ENCODE measurements at places on chromosomes 5 and 9. TPM values are rescaled to one million over a fixed set of nuclear protein-coding genes. Genes with fewer than 3 reads are reported as not detected.
A peak's percentile ranks its signal among the peaks of the same experiment; 100 is the strongest.

MARCHF11 gene
- not detected for total RNA-seq

GRCh38 chr5:21802869-21803490 is 1050.2 kb downstream of the CDH12 start:
- peak; percentile 53 for DNase-seq

GRCh38 chr5:17241635-17242034 is 24.2 kb downstream of the BASP1 start:
- no peak for DNase-seq

- DNase-seq, result peak; percentile 24
Measured at GRCh38 chr5:54610197-54610944, 92.8 kb downstream of the SNX18 start.

DNA sequence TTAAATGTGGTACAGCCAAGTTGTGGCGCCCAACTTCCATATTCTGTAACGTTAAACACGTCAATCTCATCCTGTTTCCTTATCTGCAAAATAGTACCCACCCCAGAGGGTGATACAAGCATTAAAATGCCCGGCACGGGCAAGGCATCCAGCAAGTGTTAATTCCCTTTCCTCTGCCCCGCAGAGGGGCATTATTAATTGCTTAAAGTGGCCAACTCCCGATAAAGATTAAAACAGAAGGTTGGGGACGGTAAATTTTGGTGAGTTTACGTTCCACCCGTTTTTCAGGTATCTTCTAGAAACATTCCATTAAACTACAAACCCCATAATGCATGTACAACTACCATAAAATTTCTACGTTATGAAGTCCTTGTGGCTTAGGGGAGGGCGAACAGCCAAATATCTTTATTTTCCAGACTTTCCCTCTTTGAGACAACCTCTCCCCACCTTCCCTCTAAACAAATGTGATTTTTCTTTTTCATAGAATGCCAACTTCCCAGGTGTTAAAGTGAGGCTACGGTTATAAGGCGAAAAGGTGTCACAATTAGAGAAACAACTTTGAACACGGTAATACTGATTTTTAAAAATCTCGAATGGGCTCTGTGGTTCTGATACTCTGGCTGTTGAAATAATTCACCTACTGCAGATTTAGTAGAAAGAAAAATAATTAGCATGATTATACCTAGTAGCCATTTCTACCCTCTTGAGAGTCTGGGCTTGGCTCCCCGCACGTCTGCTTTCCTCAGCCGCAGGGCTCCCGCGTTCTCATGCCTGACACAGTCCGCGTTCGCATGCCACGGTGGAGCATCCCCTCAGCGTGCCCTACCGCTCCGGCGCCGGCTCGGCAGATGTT is 1.2 kb upstream of the GPBP1 start:
- DNase-seq, result no peak

DNA sequence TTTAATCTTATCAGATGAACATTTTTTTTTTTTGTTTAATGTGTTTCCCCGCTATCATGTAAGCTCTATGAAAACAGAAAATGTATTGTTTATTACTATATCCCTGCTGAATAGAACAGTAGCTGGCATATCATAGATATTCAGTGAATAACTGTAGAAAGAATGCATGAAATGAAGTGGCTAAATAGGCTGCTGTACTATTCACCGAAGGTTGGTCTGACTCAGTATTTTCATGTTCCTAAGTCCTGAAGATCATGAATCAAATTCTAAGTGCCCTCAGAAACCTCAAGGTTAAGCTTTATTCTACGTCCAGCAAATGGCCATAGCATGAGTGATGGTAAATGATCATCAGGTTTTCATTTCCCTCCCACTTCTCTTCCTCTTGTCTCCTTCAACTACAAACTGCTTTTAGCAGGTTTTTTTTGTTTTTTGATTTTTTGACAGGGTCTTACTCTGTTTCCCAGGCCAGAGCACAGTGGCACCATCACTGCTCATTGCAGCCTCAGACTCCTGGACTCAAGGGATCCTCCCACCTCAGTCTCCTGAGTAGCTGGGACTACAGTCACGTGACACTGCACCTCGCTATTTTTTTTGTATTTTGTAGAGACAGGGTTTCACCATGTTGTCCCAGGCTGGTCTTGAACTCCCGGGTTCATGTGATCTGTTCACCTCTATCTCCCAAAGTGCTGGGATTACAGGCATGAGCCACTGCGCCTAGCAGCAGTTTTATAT is 19.1 kb upstream of the ZFAND5 start:
- DNase-seq, result no peak

C9 gene
- total RNA-seq, result not detected

GRCh38 chr5:135058331-135058732 is 24.3 kb upstream of the PITX1 start:
- no peak for DNase-seq

AGPAT2 gene
- 32.3 TPM for total RNA-seq

CACFD1 gene
- total RNA-seq, result 2.5 TPM

DNA sequence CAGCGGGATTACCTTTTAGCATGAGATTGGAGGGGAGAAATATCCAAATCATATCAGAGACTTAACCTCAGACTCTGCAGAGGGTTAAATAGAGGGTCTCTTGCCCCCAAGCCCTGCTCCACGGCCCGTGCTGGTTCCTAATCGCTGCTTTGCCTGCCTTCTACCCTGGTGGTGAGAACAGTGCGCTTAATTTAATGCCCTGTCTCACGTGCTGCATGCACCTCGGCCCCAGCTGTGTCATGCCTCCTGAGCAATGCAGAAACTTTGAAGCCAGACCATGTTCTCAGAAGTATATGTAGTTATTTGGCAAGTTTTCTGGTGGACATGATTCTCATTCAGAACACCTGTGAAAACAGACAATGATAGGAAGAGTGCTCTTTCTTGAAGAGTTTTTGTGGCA is 1.4 kb downstream of the OTULIN start:
- peak; percentile 40 for DNase-seq

PCDHGA10 gene
- total RNA-seq, result 1.9 TPM

DNA sequence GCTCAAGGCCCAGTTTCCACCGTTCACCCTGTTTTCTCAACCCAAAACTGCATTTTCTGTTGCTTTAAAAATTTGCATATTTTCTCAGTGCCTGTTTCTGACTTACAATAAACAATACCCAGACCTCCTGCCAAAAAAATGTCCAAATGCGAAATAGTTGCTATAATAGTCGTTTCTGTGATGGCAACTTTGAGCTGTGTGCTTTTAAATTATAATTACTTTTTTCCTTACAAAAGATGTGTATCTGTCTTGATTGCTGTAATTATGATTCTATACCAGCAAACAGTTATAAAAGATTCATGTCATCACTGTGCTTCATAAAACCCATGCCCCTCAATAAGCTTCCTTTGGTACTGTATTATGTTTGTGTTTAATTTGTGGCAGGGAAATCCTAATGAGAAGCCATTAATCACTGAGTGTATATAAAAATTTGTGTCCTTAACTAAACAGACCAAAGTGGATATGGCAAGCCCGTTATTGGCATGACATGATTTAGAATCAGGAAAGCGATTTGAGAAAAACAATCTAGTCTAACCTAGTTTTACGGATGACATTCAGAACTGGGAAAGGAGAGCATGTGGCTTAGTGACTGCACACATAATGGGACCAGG is 5.4 kb upstream of the SLC1A3 start:
- DNase-seq, result no peak

GRCh38 chr5:173456751-173457171 is 128.5 kb upstream of the STC2 start:
- peak; percentile 77 for DNase-seq

SLC45A2 gene
- not detected for total RNA-seq

DNA sequence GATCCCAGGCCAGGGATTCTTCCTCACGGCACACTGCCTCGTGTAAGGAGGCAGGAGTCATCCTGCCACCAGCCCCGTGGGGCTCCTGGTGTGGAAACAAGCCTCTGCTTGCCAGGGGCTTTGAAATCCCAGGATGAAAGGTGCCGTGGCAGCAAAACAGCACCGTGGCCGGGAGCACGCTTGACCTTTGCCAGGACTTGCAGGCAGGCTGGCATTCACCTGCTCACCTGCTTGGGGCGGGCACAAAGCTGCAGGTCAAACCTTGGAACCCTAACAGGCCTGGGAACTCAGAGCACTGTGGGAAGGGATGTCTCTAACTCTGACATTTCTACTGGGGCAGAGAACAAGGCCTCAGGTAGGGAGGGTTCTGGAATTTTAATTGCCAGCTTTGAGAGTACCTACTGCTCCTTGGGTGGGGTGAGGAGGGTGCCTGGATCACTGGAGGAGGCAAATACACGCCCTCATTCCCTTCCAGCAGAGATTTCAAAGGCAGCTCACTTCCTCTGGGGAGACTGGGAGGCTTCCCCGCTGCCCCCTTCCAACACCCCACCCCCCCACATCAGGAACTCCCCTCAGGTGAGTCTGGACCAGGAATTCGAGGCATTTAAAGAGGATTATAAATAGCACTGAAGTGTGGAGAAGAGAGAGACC is 45.6 kb upstream of the STXBP1 start:
- no peak for DNase-seq

TNFSF15 gene
- 0.80 TPM for total RNA-seq

BHMT gene
- not detected for total RNA-seq

ZNF782 gene
- 1.5 TPM for total RNA-seq

DNA sequence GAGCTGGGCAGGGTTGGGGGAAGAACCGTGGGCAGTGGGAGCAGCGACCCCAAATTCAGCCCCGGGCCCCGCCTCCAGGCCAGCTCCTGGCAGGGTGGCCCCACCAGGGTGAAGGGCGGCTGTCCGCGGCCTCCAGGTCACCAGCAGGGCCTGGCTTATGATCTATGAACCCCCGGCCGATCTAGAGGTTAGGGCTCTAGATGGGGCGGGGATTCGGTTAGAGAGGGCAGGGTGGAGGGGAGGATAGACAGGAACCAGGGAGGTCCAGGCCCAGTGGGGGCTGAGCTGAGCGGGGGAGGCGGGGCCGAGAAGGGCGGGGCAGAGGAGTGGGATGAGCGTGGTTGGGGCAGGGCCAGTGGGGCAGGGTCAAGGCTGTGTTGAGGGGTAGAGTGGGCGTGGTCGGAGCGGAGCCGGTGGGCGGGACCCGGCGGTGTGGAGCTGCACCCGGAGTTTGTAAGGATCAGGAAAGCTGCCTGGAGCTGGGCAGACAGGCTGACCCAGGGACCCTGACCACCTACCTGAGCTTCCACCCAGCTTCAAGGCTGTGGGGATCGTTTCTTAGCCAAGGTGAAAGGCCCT is 29.3 kb upstream of the OBP2B start:
- DNase-seq, result no peak

CARTPT gene
- not detected for total RNA-seq

SLC26A2 gene
- 7.1 TPM for total RNA-seq

DNA sequence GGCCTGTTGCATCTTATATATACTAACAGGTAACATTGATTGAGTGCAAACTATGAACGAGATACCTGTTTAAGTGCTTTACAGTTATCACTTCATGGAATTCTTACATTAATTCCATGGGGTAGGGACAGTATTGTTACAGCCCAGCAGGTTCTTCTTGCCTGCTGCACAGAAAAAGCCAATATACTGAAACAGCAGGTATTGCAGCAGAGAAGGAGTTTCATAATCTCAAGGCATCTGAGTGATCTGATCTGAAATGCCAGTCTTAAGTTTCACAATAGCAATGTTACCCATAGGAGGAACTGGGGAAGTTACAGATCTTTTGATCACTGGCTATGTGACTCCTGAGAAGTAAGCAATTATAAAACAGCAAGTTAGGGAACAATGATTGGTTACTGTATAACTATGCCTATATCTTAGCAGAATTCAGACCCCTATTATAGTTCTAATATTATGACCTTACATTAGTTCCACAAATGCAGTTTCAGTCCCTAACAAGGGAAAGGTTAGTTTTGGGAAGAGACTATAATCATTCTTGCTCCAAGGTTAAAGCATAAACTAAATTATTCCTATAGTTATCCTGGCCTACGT is 126.5 kb upstream of the BNC2 start:
- no peak for DNase-seq

DNA sequence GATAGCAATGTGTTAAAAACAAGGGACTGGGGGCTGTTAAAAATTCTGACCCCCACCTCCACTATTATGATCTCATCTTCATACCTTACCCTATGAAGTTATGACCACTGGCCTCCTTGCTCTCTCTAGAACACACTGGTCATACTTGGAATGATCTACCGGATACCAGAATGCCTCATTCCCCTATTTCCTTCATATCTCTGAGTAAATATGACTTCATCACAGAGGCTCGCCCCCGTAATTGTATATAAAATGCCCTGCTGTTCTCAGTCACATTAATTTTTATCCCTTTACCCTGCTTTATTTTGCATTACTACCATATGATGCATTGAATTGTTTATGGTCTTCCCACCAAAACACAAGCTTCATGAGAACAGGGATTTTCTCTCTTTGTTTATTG is 29.2 kb downstream of the IZUMO3 start:
- DNase-seq, result no peak

ZDHHC11B gene
- 0.19 TPM for total RNA-seq

DNA sequence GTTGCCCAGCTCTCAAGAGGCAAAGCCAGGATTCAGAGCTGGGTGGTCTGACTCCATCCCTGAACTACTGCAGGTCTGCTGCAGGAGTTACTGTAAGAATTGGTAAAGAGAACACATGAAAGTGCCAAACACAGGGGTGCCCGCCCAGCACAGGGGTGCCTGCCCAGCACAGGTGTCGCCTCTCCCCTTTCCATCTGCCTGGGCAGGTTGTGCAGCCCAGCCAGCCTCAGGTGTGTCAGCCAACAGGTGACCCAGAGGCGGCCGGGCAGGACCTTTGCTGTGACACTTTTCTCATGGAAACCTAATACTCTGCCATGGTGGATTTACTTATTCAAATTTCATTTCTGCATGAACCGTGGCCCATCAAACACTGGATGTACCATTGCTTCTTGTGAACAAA is 289.7 kb upstream of the IRX4 start:
- DNase-seq, result no peak

- DNase-seq, result no peak
Measured at GRCh38 chr5:169827769-169828168, 152.5 kb downstream of the INSYN2B start.

SOHLH1 gene
- total RNA-seq, result not detected

BAG1 gene
- 58.8 TPM for total RNA-seq

- DNase-seq, result no peak
Measured at GRCh38 chr5:172786736-172787462, 15.9 kb upstream of the DUSP1 start.

ZBED3 gene
- total RNA-seq, result 0.90 TPM

DNA sequence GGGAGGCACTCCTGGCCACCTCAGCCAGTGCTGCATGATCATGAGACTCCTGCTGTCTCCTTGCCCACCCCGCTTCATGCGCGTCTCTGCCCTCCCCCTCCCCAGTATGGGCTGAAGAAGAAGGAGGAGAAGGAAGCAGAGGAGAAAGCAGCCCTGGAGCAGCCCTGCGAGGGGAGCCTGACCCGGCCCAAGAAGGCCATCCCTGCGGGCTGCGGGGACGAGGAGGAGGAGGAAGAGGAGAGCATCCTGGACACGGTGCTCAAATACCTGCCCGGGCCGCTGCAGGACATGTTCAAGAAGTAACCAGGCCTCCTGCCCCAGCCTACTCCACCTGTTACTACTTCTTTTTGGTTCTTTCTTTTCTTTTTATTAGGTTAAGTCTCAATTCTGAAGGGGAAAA is 8.4 kb downstream of the CPLX2 start:
- DNase-seq, result no peak

DNA sequence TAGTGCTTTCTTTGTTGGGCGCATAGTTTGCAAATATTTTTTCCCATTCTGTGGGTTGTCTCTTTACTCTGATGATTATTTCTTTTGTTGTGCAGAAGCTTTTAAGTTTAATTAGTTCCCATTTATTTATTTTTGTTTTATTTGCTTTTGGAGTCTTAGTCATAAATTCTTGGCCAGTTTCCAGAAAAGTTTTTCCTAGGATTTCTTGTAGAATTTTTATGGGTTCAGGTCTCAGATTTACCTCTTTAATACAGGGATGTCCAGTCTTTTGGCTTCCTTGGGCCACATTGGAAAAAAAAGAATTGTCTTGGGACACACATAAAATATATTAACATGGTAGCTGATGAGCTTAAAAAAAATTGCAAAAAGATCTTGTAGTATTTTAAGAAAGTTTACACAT is 122.0 kb downstream of the WDR70 start:
- no peak for DNase-seq

COL23A1 gene
- total RNA-seq, result 0.08 TPM

All from H4 (cell line).